HEK293T (cell line): ENCODE measurements at places on chromosomes 5 and 9.

- no peak for DNase-seq
Observed at GRCh38 chr5:24909210-24909609, 264.4 kb upstream of the CDH10 start.

GRCh38 chr5:160799184-160799583, 52.8 kb downstream of the ATP10B start:
- no peak for DNase-seq

DNA sequence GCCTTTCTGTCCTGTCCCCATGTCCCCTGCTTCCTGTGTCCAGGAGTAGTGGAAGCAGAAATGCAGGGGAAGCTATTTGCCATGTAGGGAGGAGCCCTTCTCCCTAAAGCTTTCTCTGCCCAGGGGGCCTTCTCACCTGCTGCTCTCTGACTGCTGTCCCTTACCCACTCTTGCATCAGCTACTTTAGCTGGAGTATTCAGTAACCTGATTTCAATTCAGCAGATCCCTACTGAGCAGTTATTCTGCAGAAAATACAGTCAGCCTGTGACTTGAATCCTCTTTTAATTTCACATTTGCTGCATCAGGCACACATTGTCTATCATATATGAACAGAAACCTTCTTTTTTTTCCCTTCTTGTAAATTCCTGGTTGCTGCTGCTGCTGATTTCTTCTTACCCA, 90.4 kb downstream of the MVB12B start:
- DNase-seq: no peak

GRCh38 chr9:87592554-87593358, 95.1 kb downstream of the DAPK1 start:
- DNase-seq: no peak

- DNase-seq: no peak
Observed at GRCh38 chr9:123246534-123246933, 21.9 kb downstream of the STRBP start.

DNA sequence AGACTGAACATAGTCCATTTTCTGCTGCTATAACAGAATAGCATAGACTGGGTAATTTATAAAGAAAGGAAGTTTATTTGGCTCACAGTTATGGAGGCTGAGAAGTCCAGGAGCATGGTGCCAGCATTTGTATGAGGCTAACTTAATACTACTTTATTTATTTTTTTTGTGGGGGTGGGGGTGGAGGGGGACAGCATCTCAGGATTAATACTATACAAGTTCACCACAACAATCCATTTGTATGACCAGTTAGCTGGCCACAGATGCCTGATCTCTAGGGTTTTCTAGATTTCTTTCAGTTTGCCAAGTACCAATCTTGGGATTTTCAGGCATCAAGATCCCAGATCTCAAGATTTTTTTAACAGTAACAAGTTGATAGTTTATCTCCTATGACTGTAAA, 20.3 kb downstream of the ANGPTL2 start:
- DNase-seq: no peak

DNA sequence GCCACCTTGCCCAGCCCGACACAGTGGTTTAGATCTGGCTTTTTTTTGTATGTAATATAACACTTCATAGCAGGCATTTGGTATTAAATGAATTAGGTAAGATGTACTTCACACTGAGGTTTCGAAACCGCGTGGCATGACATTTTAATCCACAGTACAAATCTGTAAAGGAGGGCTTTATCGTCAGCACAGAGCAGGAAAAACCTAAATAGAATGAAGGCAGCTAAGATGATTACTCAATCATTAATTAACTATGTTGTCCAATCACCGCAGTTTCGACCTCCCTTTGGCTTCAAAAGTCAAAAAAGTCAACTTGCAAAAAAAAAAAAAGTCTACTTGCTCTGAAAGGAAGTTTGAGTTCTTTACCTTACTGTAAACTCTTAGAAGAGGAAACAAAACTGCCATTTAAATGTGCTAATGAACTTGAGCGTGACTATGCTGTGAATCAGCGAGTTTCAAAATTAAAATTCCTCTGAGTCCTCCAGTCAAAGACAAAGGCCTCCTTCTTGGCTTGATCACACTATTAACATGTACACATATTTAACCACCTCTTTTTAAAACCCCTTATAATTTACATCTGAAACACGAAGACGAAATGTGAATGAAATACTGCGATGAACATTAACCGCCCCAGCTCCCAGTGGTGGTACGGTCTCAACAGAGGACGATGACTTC, 698 bp upstream of the SEC24A start:
- no peak for DNase-seq

DNA sequence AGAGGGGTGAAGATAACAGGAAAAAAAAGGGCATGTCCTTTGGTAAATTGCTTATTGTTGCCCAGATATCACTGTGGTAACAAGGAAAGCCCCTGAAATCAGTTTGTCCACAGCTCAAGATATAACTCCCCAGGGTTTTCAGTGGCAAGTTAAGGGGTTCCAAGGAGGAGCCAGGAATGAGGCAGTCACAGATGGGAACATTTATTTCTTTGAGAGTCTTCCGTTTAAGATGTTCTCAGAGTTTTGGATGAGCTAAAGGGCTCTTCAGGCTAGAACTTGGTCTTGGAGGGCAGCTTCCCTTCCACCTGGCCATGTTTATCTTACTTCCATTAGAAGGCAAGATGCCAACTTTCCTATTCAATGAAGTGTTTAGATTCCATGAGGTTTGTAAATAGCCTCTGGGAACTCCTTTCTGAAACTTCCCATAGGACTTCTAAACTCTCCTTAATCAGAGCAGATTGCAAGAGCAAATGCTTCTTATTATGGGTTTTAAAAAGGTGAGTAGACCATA, 277.6 kb upstream of the TNC start:
- DNase-seq: no peak

DNA sequence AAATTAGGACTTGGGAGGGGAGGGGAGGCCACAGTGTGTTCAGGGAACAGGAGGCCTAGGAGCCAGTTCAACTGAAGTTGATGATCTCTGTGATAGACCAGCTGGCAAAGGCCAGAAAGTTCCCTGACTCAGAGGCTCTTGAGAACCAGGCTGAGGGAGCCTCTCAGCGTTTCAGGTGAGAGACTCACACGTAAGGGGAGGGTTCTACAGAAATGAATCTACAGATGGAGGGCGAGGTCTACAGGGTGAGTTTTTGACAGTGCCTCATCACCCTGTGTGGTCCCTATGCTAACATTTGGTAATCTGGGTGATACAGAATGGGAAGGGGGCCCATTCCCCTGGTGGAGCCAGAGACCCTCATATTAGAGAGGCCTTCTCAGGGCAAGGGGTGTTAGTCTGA, 32.0 kb downstream of the ENHO start:
- no peak for DNase-seq

GRCh38 chr5:171874234-171874633, 88.6 kb downstream of the SMIM23 start:
- DNase-seq: no peak

DNA sequence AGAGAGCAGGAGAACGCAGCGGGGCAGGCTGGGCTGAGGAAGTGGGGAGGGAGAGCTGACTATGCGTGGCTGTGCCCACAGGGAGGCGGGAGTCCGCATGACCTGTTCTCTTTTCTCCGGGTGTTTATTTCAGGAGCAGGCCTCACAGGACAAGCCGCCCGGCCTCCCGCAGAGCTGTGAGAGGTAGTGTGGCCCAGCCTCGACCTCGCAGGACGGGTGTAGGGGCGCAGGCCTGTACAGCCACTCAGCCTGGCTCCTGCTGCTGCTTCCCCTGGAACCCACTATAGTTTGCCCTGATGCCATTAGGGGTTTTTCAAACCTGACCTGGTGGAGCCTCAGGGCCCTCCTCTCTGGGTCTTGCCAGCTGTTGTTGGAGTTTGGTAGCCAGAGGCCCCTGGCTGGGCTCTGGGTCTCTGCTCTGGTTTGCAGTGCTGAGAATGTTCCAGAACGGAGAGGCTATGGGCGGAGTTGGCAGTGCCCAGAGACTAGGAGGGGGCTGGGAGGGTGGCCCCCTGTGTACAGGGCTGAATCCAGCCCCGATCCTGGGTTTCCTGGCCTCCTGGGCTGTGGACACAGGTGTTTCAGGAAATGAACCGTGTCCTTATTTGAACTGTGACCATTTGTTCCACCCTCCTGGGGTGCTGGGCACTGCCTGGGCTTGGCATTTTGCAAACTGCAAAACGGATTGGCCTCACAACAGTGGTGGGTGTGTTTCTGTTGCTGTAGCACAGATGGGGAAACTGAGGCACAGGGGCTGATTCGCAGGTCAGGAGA, 78.8 kb downstream of the WNK2 start:
- no peak for DNase-seq

- DNase-seq: no peak
Observed at GRCh38 chr9:89961616-89962341, 357.0 kb downstream of the GADD45G start.

DNA sequence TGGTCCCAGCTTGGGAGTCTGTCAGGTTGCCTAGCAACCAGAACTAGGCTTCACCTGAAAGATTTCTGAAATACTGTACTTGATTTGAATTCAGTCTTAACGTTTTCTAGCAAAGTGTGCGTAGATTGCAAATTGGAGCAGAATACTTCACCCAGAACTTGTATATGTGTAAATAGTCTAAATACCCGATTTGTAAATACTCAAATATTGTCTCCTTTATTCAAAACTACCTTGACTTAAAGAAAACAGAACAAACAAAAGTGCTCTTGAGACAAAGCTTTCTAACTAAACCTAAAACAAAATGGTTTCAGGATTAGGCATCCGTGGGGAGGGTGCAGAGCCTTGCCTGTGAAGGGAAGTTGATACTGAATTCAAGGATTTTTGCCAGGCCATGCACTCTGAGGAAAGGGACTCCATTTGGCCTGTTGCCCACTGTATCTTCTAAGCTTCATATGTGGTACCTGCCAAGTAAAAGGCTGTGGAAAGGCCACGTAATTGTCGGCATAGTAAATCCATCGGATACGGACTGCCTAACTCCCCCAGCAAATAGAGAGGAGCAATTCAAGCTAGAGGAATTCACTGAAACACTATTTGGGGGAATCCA, 744 bp upstream of the HMGCS1 start:
- no peak for DNase-seq

- DNase-seq: no peak
Observed at GRCh38 chr5:73764586-73764985, 138.6 kb downstream of the ARHGEF28 start.

DNA sequence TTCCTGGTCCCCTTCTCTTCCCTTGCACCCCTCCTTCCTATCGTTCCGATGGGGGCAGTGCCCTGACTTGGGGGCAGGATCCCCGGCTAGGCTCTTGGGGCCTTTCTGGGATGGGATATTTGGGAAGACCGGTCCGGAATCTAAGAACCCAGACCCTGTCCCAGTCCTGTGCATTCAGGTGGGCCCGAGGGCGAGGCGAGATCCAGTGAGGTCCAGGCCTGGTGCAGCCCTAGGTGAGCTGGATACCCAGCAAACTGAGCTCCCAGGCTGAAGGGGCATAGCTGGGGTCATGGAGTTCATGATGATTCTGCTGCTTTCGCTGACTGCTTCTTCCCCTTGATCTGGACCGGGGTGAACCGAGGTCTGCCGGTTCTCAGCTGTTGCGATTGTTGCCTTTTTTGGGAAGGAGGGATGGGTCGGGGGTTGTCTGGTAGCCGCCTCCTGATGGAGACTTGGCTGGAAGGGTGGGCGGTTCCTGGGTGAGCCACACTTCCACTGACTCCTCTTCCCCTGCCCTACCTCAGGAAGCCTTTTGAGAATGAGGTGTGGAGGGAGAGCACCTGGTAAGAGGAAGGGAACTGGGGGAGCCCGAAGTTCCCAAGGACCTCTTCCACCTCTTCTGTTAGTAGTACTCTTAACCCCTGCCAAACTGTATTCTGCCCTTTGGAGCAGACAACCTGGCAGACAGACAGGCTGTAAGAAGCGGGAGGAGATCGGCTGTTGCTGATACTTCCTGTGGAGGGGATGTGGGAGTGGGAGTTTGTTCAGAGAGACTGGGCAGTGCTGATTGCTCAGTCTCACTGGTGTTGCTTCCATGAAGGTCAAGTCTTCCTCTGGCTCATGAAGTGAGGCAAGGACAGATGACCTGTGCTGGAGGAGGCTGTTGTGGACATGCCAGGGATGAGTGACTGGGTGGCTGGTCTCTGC, 1.0 kb downstream of the LRRC8A start:
- DNase-seq: no peak

GRCh38 chr9:131282688-131283422, 6.5 kb upstream of the FAM78A start:
- DNase-seq: peak; percentile 48

- no peak for DNase-seq
Observed at GRCh38 chr9:17688834-17689233, 110.0 kb downstream of the SH3GL2 start.
